Activated T-helper 1 cell treated with Interleukin-2 at 50 U/mL for 16 hours (primary cell): ENCODE measurements at places on chromosomes 16 and 17.
A peak's percentile ranks its signal among the peaks of the same experiment; 100 is the strongest.

DNA sequence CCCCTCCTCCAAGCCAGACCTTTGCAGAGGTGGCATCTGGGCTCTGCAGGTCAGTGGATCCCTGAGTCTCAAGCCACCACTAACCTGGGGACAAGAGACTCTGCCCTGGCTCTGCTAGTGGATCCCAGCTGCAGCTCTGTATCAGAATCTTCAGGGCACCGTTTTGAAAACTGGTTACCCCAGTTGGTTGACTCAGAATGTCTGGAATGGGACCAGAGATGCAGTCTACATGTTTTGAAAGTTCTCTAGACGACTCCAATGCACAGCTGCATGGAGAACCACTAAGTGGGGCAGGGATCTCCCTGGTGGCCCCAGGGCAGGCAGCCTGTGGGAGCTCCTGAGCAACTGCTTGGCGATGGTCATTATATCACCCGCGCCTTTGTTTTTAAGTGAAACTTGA, 34.1 kb upstream of the ADORA2B start:
- no peak for DNase-seq

GRCh38 chr17:31915456-31916100, 14.1 kb upstream of the UTP6 start:
- DNase-seq: no peak

DNA sequence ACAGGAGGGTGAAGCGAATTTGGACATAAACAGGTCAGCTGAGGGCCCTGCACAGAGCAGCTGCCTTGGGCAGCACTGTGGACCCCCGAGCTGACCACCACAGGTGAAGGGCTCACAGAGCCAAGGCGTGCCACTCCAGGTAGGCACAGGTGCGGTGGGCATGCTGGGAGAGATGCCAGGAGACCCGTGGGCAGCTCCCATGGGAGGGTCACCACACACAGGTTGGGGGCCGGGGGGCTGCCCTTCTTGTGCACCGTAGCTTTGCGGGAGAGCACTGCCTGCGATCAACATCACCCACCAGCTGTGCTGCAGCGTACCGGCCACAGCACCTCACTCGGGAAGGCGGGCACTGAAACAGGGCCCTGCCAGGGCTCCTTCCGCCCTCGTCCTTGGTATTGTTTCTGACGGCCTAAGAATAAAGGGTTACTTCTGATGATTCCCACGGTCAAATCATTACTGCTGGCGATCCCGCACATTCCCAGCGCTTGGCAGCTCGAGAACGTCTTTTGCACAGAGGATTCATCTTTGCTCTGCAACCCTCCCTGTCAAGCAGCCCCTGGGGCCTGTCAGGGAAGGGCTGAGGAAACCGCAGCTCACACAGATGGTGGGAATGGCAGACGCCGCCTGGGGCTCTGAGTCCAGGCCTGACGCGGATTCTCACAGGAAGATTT, 181.7 kb downstream of the BANP start:
- no peak for DNase-seq

- DNase-seq: no peak
Measured at GRCh38 chr17:63492940-63493339, 16.1 kb downstream of the ACE start.

- DNase-seq: no peak
Measured at GRCh38 chr16:57146040-57146647, 39.7 kb downstream of the PSME3IP1 start.

DNA sequence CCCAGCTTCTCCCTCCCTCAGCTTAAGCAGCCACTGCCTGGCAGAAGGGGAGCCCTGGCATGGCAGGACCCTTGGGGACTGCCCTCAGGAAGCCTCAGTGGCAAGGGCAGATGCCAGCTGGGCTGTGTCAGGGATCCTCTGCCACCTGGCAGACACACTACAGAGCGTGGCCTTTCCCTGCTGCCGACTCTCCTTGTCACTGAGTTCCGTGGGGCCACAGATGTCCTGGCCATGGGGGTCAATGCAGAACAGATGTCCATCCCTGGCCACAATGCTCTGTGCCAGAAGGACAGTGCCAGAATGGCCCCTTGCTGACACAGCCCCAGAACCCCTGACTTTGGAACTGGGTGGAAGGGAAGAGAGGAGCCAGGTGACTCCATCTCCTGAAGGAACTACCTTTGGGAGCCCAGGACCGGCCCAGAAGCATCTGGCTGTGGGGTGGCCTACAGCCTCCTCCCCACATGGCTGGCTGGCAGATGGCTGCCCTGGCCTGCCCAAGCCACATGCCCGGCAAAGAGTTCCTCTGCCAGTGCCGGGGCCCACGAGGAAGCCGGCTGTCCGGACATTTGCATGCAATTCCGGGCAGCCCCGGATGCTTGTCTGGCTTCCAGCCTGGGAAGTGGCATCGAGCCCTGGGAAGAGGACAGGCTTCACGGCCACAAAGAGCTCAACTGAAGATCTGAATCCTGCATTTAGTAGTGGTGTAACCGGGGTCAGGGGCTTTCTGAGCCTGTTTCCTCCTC, 24.1 kb downstream of the NPTX1 start:
- no peak for DNase-seq

GRCh38 chr17:58232707-58233156, 5.7 kb upstream of the LPO start:
- DNase-seq: no peak

DNA sequence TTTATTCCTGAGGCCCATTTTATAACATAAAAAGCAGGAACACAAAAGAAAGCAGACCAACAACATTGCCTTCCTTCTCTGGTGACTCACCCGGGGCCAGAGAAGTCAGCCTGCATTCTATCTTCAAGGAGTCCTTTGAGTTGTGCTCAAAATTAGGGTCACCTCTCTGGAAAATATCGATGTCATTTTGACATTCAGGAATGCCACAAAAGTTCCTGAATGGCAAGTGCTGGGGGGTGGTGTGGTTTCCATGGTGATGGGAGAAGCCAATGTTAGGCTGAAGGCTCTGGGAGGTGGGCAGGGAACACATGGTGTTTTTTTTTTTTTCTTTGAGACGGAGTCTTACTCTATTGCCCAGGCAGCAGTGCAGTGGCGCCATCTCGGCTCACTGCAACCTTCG, 159.6 kb downstream of the HAPSTR1 start:
- DNase-seq: no peak

- no peak for DNase-seq
Measured at GRCh38 chr17:82947051-82947991, 107.5 kb upstream of the ZNF750 start.

- no peak for DNase-seq
Measured at GRCh38 chr17:35314415-35315216, 58.8 kb downstream of the SLFN11 start.

GRCh38 chr16:519425-519824, 8.1 kb upstream of the CAPN15 start:
- DNase-seq: no peak

- DNase-seq: no peak
Measured at GRCh38 chr16:1775846-1776671, 3.1 kb upstream of the MRPS34 start.

DNA sequence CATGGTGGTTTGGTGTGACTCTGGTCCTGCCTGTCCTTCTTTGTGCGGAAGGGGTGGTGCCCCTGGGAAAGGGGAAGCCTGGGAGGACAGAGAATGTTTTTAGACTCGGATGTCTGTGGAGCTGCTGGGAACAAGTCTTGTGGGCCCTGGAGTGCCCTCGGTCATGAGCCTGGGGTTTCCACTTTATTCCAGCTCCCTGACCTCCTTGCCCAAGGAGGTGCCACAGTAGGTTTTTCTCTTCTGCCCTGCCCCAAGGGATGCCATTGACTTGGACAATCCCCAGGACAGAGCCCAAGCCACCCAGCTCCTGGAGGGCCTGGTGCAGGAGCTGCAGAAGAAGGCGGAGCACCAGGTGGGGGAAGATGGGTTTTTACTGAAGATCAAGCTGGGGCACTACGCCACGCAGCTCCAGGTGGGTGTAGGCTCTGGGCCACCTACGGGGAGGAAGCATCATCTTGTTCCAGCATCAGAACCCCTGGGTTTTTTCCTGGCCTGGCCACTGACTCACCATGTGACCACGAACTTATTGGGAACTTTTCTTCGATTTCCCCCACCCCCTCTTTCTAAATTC, 1.4 kb downstream of the STAT5A start:
- DNase-seq: no peak

GRCh38 chr16:15415511-15415985, 18.8 kb upstream of the BMERB1 start:
- DNase-seq: no peak

- DNase-seq: no peak
Measured at GRCh38 chr16:47342055-47342454, 118.8 kb downstream of the ITFG1 start.

GRCh38 chr17:82320956-82321927, 3.8 kb upstream of the CD7 start:
- peak; percentile 45 for DNase-seq

DNA sequence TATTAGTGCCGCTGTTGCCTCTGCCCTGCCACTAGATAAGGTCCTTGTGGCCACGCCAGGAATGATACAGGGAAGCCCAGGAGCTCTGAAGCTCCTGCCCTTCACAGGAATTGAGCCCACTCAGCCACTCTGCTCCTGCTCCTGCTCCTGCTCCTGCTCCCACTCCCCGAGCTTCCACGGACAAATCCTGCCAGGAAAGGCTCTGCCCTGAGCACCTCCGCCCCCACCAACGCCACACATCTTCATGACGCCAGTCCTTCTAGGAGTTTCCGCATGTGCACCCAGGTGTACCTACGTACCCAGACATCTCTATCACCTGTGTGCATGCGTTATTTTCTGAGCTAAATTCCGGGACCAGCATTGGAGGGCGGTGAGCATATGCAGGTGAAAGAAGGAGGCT, 369.1 kb downstream of the C16orf95 start:
- no peak for DNase-seq

- DNase-seq: no peak
Measured at GRCh38 chr17:2087597-2088211, 32.8 kb downstream of the HIC1 start.

DNA sequence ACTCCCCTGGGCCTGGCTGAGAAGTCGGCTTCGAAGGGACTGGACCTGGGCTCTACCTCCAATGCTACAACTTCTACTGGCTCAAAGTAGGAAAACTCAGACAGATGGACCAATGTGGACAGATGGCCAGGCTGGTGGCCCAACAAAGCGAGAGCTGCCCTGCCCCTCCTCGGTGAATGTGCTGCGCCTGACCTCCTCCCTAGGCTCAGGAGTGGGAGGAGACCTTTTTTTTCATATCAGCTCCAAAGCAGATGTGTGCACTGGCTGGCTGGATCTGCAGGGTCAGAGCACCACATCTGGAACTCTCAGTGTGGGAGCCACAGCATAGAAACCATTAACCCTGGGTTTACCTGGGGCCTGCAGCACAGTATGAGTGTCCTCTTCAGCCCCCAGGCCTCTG, 20.8 kb downstream of the ATP6V0D1 start:
- no peak for DNase-seq

DNA sequence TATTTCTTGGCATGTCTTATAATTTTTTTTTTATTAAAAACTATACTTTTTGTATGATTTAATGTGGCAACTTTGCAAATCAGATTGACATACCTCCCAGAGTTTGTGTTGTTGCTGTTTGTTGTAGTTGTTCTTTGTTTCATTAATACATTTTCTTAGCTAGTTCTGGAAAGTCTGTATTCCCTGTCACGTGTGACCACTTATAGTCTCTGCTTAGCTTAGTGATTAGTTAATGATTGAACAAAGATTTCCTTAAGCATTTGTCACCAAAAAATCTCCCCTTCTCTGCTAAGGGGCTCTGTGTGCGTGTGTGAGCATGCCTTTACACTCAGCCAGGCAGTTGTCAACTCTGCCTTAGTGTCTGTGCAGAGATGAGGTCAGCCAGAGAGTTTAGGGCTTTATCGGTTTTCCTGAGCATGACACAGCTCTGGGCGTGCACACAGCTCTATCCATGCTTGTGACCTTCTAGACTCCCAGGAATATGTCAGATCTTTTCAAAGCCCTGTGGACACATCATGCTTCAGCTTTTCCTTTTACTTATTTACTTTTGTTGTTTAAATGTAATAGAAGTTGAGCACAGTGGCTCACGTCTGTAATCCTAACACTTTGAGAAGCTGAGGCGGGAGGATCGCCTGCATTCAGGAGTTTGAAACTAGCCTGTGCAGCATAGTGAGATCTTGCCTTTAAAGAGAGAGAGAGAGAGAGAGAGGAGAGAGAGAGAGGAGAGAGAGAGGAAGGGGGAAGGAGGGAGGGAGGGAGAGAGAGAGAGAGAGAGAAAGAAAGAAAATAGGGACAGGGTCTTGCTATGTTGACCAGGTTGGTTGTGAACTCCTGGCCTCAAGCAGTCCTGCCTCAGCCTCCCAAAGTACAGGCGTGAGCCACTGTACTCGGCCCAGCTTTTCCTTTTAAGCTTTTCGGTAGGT, 21.9 kb downstream of the DNAI2 start:
- DNase-seq: no peak

DNA sequence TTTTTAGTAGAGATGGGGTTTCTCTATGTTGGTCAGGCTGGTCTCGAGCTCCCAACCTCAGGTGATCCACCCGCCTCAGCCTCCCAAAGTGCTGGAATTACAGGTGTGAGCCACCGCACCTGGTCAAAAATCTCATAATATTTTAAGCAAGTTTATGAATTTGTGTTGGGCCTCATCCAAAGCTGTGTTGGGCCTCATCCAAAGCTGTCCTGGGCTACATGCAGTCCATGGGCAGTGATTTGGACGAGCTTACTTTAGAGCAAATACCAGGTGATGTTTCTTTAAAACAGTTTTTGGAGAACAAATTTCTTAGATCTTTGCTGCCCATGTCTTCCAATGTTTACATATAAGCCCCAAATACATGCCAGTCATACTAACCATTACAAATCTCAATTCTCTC, 84.4 kb upstream of the C17orf78 start:
- no peak for DNase-seq

DNA sequence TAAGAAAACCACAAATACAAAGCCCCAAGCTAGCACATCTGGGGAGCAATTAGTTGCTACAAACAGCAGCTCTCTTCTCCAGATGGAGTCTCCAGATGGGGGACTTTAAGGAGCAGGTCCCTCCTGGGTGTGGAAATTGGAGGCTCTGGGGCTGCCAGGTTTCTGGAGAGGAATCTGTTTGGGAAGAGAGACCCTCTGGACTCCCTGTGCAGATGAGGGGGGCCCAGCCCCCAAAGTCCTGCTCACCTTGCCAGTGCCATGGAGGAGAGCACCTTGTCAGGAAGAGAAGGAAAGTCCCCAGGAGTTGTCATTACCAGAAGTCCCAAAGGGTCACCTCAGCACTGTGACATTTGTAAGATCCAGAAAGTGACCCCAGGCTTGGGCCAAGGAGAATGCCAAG, 14.8 kb downstream of the TEKT5 start:
- no peak for DNase-seq

- DNase-seq: no peak
Measured at GRCh38 chr17:12618557-12618956, 47.1 kb upstream of the MYOCD start.
